HuH-7.5 (cell line): ENCODE measurements at places on chromosomes 5 and 9.

- no peak for DNase-seq
Measured at GRCh38 chr9:120740132-120740531, 25.9 kb upstream of the MEGF9 start.

DNA sequence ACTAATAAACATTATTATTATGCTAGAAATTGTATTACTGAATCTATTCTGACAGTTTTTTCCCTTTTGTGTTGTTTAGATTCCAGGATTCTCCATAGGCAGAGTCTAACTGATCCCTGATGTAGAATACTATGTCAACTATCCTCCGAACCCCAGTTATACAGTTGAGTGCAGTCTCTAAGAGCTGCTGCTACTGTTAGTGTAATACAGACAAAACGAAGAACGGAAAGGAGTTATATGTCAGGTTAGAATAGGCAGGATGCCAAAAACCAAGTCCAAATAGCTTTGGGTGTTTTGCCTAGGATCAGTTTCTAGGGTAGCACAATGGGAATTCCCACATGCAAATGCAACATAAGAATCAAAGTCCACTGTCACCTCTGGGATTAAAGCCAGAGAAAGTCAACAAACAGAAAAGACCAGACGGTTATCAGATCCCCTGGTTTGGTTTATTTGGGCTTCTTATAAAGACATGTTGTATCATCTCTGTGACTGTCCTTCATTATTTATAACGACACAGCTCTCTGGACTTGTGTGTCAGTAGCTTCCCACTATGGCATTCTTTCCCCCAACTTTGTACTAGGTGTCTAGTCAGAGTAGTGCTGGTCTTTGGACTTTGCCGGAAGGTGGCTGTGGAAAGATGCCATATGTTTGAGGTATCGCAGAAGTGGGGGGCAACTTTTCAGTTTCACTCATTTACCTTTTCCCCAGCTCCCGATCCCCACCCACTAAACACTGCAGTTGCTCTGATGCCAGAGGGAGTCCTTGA is 14.9 kb upstream of the TMEM38B start:
- DNase-seq, result no peak

GRCh38 chr5:139950436-139950835 is 92.7 kb downstream of the NRG2 start:
- DNase-seq, result no peak

- DNase-seq, result no peak
Measured at GRCh38 chr5:128349044-128349858, 188.8 kb downstream of the FBN2 start.

- DNase-seq, result no peak
Measured at GRCh38 chr9:21685502-21685901, 116.9 kb upstream of the MTAP start.

- DNase-seq, result no peak
Measured at GRCh38 chr5:58447226-58447625, 12.7 kb downstream of the PLK2 start.
